Amniotic stem cell (primary cell): ENCODE measurements at places on chromosomes 11 and 22.

GRCh38 chr11:70032470-70032795, 45.7 kb upstream of the ANO1 start:
- DNase-seq = no peak

- DNase-seq = peak; percentile 20
Observed at GRCh38 chr11:32893343-32894148, 935 bp downstream of the QSER1 start.

- DNase-seq = no peak
Observed at GRCh38 chr11:3816673-3817072, 8.3 kb downstream of the PGAP2 start.

- peak; percentile 30 for DNase-seq
Observed at GRCh38 chr22:36541831-36542411, 13.0 kb upstream of the EIF3D start.

DNA sequence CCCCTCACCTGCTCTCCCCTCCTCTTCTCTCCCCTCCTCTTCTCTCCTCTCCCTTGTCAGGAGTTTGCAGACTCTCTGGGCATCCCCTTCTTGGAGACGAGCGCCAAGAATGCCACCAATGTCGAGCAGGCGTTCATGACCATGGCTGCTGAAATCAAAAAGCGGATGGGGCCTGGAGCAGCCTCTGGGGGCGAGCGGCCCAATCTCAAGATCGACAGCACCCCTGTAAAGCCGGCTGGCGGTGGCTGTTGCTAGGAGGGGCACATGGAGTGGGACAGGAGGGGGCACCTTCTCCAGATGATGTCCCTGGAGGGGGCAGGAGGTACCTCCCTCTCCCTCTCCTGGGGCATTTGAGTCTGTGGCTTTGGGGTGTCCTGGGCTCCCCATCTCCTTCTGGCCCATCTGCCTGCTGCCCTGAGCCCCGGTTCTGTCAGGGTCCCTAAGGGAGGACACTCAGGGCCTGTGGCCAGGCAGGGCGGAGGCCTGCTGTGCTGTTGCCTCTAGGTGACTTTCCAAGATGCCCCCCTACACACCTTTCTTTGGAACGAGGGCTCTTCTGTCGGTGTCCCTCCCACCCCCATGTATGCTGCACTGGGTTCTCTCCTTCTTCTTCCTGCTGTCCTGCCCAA, 1.9 kb upstream of the CNIH2 start:
- DNase-seq = no peak

DNA sequence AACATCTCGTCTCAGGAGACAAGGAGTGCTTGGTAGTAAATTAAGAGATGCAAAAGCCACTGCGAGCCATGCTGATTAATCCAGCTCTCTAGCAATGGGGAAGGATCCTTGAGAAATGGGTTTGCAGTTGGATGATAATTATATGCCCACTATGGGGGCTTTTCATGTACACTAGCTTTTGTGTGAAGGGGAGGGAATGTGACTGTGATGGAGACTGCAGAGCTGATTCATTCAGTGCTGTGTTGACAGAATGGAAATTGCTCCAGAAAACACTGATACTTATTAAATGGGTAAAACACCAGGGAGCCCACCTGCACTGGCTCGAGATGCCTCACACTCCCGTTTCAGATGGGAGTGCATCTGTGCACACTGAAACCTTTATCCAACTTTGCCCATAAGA, 37.0 kb upstream of the KIRREL3 start:
- no peak for DNase-seq

GRCh38 chr22:17873116-17873515, 98.8 kb upstream of the BID start:
- no peak for DNase-seq

GRCh38 chr11:36053281-36053680, 109.4 kb downstream of the LDLRAD3 start:
- no peak for DNase-seq

DNA sequence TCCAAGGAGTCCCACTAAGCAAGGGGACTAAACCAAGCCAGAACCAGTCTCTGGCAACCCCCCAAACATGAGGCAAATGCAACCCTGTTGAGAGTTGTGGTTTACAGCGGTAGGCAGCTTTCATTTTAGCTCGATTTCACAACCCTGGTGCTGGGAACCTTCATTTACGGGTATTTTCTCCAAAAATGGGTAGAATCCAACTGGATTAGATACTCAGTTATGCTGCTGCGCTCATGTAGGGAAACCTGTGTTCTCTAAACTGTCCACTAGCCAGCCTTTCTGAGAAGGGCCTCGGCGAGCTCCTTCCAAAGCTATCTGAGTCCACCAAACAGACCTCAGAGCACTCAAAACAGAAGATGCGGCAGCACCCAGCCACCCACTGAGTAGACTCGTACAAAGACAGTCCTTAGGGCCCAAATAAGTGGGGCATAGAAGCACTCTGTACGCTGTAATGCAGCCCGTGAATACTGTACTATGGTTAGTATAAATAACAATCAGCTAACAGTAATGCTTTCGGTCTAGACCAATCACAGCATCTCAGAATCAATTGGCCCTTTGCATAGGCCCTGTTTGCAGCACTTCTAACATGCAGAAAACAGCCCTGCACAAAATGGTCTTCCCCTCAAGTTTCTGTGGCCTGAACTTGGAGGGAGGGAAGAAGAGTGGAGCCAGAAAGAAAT, 104.7 kb downstream of the ETS1 start:
- no peak for DNase-seq

- no peak for DNase-seq
Observed at GRCh38 chr11:14253421-14253820, 105.6 kb downstream of the RRAS2 start.

DNA sequence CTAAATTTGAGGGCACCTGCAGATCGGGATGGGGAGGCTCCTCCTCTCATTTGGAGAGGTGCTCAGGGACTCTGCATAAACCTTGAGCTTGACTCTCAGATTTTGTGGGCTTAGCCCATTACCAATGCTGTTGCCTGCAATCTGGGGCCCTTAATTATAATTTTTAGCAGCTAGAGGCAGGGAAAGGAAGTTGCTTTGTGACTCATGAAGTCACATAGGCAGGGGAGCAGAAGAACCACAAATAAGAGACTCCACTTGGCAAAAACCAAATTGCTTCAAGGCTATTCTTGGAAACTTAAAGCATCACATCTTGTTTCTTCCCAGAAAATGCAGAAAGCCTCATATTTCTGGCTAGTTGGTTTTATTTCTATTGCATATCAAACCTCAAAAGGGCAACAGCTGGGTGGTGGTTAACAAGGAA, 46.9 kb downstream of the MICAL2 start:
- DNase-seq = no peak

- no peak for DNase-seq
Observed at GRCh38 chr11:45193695-45194094, 47.3 kb downstream of the PRDM11 start.
